CD4-positive, alpha-beta T cell treated with Interleukin-4 for 1 hour (primary cell): ENCODE measurements at places on chromosomes 11 and 22.

DNA sequence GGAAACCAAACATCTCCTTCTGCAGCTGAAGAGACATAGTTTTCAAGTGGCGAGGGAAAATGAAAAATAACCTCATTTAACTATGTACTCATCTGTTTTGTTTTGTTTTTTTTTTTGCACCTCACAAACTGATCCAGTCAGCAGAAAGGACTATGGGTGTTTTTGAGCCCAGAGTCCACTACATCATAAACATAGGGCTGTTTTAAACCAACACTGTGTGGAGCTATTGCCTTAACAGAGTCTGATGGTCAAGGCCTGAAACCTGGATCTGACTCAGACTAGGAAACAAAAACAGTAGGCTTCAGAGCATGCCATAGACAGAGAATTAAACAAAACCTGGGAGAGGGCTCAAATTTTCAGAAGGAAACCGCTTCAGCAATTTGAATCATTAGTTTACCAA, 99.3 kb upstream of the FSHB start:
- DNase-seq: no peak

DNA sequence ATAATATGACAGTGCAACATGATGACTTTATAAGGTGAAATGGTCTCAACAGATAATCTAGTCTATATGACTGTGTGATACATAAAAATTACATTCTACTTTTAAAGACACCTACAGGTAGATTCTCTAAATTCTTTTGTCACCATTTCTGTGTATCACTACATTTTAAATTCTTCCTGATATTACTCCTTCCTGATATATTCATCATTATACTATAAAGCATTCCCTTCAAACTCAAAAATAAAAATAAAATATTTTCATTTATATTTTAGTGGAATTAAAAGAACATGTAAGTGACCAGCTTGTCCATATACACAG, 1062.3 kb downstream of the DLG2 start:
- no peak for DNase-seq

DNA sequence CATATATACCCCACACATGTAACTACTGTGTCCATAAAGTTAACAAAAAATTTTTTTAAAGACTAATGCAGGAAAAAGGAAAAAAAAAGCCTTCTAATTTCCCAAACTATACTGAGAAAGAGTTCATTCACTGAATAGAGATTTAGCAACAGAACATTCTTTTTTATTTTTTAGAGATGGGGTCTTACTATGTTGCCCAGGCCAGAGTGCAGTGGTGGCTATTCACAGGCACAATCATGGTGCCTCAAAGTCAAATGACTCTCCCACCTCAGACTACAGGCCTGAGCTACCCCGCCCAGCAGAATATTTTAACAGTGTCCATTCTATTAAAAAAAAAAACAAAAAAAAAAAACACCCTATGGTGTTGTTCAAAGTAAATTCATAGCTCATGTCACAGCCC, 25.7 kb downstream of the DGCR2 start:
- no peak for DNase-seq

- DNase-seq: no peak
Measured at GRCh38 chr11:77131560-77131959, 3.5 kb downstream of the MYO7A start.

DNA sequence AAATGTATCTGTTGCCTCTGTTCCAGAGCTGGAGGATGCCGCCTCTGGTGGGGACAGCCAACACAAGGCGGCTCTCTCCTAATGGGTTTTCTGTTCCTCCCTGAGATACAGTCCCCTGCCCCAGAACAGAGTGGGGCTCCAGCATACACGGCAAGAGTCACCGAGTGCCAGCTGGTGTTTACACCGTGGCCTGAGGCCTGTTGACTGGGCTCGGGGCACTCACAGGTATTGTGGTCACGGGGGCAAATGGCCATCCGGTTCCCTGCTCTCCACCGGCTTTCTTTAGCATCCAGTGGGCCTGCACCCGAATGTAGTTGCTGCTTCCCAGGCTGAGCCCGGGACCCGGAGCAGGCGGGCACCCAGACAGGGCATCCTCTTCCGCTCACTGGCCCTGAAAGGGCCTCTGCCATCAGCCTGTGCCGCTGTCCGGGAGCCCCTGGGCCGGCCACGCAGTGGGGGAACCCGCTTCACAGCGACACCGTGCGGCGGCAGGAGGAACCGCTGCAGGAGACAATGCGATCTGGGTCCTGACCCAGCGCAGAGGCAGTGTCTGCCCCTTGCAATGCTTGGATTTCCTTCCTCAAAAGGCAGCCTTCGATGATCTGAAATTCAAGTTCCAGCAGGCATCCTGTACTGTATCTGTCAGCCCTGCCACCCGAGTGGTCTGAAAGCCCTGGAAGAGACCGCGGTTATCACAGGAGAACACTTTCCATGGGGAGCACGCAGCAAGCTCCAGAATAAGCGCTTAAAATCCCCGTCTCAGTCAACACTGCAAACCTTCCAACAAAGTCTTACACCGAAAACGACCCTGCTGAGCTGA, 859 bp upstream of the KRTAP5-5 start:
- peak; percentile 61 for DNase-seq

GRCh38 chr11:103928802-103929161, 107.7 kb upstream of the DDI1 start:
- DNase-seq: no peak

- no peak for DNase-seq
Measured at GRCh38 chr22:45885941-45886395, 91.0 kb downstream of the WNT7B start.

- DNase-seq: no peak
Measured at GRCh38 chr11:31818874-31819331, 7.8 kb upstream of the PAX6 start.

DNA sequence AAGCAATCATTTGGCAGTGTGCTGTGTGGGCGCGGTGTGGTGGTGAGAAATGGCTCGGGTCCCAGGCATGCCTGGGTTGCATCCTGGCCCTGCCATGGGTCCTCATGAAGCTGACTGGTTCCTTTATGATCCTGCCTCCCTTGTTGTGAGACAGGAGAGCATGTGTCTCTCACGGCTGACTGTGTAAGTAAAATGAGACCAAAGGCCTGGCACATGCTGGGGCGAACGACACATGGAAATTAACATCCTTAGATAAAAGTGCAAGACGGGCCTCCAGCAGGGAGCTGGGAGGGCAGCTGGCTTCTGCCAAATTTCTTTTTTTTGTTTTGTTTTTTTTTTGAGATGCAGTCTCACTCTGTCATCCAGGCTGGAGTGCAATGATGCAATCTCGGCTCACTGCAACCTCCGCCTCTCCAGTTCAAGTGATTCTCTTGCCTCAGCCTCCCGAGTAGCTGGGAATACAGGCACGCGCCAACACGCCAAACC, 9.4 kb upstream of the FBLN1 start:
- DNase-seq: no peak

DNA sequence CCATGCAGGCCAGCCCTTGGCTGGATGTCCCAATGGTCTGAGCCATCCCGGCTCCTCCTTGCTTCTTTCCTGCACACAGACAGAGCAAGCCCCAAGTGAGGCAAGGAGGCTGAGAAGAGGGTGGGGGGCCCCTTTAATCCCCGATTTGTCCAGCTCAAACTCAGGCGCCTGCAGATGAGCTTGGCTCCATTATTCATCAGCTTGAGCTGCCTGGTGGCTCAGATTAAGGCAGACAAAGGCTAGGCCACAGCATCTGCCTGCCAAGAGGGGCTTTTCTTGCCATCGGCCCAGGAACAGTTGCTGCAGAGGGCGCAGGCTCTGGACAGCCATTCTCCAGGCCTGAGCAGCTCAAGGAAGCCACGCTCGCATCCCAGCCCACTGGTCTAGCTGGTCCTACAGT, 35.4 kb downstream of the LMO1 start:
- no peak for DNase-seq

DNA sequence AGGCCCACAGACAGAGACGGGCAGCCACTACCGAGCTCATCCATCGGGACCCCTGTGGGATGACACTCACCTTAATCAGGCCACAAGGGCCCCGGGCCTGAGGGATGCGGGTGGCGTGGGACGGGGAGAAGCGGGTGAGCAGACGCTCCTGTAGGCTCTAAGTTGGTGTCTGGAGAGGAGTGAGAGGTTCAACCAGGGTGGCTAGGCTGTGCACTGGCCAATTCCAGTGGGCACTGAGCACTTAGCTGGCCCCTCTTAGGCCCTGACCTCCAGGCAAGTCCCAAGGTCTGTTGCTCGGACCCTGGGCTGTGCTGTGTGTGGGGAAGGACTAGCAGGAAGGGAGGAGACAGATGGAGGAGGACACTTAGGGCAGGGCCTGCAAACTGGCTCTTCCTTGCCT, 139.3 kb downstream of the ST3GAL4 start:
- no peak for DNase-seq

DNA sequence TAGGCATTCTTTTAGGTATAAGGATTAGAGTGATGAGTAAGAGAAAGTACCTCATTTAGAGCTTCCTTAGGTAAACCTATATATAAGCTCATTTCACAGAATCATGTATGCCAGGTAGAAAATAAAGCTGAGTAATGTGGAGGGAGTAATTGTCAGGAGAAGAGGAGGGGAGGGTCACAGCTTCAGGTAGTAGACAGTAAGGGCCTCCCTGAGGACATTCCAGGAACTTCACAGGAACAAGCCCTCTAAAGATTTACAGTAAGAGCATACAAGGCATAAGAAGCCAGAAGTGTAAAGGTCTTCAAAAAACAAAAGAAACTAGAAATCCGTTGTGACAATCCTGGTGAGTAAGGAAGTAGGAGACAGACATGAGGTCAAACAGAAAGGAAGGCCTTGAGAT, 57.6 kb downstream of the USP47 start:
- DNase-seq: no peak

GRCh38 chr11:114762408-114762807, 84.1 kb downstream of the NXPE2 start:
- no peak for DNase-seq

- no peak for DNase-seq
Measured at GRCh38 chr11:17145972-17146371, 61.8 kb downstream of the PIK3C2A start.

GRCh38 chr11:60360621-60361020, 17.7 kb upstream of the MS4A7 start:
- DNase-seq: no peak

GRCh38 chr11:2663915-2664314, 35.9 kb downstream of the KCNQ1OT1 start:
- no peak for DNase-seq

- no peak for DNase-seq
Measured at GRCh38 chr22:37662039-37662438, 3.5 kb downstream of the PDXP start.

DNA sequence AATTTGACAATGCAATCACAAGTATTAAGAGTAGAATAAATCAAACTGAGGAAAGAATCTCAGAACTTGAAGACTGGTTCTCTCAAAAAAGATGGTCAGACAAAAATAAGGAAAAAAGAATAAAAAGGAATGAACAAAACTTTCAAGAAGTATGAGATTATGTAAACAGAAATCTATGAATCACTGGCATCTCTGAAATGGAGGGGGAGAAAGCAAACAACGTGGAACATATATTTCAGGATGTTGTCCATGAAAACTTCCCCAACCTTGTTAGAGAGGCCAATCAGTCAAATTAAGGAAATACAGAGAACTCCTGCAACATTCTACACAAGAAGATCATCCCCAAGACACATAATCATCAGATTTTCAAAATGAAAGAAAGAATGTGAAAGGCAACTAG, 235.7 kb downstream of the SBF2 start:
- DNase-seq: no peak
